CD4-positive, alpha-beta T cell treated with Interleukin-2 at 100 ng/mL for 4 hours (primary cell): ENCODE measurements at places on chromosomes 16 and 17.

- no peak for DNase-seq
These were observed 604.7 kb upstream of the SOX9 start for GRCh38 chr17:71516149-71516548.

- DNase-seq: no peak
These were observed 11.0 kb upstream of the RBFOX1 start for GRCh38 chr16:7321661-7322060.

DNA sequence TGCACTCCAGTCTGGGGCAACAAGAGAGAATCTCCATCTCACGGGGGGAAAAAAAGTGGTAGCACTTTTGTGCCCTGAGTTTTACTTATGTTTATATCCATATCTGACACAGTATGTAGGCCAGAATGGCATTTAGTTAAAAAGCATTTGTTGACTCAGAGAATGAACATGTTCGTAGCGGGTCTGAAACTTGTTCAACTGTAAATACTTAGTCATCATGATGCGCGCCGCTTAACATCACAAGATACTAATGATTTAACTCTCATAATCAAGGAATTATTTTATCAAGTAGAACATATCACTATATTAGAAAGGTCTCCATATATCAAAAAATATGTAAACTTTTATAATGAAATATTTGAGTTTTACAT lies 55.3 kb upstream of the ITGA2B start:
- DNase-seq: no peak

DNA sequence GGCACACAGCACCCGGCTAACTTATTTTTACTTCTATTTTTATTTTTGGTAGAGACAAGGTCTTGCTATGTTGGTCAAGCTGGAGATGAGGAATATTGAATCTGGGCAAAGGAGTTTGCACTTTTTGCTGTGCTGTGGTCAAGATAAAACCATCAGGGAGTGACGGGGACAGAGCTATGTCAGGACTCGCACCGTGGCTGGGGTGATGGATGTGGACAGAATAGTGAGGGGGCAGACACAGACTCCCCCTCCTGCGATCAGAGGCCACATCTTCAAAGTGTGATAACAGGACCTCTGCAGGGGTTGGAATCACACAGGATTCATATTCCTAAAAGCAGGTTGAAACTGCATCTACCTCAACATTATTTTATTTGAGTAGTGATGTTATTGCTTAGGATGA lies 25.6 kb downstream of the IL21R start:
- DNase-seq: no peak

DNA sequence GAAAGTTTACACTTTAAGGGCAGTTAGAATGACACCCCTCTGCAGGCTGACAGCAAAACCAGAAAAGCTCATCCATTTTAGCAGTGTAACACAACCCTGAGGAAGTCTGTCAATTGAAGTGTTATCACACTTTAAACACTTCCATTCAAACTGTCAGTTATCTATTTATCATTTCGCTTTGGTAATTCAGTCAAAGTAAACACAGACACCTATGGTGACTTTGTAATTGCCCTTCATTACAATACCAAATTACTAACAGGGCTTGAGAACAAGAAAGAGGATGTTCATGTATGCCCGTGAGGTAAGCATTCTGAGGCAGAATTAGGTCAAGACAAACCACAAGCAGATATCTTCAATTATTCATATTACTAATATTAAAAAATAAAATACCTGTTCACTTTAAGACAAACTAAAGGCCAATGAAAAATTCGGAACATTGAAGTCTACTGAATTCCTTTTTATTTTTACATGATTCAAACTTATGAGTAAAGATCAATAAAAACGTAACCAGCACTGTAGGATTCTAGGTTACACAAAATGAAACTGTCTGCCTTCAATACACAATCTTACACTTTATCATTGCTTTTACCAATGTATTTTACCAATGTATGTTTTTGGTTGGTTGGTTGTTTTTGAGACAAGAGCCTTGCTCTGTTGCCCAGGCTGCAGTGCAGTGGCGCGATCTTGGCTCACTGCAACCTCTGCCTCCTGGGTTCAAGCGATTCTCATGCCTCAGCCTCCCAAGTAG lies 57.1 kb downstream of the BRIP1 start:
- DNase-seq: peak; percentile 5

- DNase-seq: no peak
These were observed 408.7 kb upstream of the PSMD7 start for GRCh38 chr16:73887911-73888310.

DNA sequence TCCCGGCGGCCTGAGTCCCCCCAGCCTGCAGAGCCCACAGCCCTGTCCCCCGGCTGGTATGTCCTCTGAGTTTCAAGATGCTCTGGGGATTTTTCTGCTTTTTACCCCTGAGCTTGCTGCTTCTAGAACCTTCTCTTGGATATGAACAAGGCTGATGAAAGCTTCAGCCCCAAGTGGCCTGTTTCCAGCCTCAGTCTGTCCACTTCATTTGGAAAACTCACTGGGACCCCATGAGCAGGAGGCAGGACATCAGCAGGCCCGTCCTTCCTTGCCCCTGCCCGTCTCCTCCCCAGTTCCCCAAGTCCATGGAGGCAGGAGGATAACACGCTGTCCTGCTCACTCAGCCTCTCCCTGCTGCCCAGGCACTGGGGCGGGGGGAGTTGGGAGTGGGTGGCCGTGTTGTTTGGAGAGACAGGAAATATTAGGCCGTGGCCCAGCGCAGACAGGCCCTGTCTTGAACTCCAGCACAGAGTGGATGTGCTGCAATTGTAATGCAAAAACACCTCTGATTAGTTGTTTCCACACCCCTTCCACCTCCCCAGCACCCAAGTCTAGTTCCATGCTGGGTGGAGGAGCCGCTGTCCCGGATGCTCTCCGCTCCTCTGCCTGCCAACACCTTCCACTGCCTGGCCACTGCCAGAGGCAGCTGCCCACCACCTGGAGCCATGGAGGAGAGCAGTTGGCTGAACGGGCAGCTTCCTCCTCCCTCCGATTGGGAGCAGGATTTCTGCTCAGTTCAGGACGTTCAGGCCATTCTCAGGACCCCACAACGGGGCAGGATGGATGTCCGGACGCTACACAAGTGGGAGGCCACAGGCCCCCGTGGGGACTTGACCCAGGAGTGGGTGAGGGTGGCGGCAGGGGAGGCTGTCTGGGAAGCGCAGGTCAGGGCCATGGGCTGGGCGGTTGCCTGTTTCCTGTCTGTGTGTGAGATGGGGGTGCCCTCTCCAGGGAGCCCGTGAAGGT lies 216.9 kb upstream of the GSE1 start:
- no peak for DNase-seq

- no peak for DNase-seq
These were observed 41.2 kb upstream of the HAS3 start for GRCh38 chr16:69064124-69064763.

DNA sequence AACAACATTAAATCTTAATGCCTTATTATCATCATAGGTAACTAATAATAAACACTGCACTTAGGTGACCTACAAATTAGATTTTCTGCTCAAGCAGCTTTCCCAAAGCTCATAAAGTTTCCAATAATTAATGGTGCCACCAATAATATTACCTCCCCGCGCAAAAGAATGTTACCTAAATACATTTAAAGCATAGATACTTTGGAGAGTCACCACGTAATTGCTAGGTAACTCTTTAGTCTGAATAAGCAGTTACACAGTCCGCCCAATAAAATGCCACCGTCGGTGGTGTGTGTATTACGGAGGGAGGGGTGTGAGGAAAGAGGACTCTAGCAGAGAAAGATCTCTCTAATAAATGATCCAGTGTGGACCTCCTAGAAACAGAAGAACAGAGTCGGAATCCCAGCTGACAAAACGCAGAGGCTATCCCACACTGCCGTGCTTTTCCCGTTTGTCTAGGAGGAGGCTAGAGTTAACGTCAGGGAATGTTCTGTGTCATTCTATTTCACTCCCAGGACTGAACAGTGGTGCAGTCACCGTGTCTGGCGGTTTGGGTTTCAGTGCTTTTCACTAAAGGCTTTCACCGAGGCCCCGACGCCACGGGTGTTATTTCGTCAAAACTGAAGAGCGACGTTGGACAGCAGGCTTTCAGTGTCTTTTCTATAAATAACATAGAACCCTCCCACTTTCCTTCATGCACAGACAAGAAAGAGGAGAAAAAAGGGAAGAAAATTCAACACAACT lies 630 bp downstream of the RNFT1 start:
- peak; percentile 47 for DNase-seq

- no peak for DNase-seq
These were observed 7.2 kb downstream of the ZKSCAN2 start for GRCh38 chr16:25250467-25250866.

DNA sequence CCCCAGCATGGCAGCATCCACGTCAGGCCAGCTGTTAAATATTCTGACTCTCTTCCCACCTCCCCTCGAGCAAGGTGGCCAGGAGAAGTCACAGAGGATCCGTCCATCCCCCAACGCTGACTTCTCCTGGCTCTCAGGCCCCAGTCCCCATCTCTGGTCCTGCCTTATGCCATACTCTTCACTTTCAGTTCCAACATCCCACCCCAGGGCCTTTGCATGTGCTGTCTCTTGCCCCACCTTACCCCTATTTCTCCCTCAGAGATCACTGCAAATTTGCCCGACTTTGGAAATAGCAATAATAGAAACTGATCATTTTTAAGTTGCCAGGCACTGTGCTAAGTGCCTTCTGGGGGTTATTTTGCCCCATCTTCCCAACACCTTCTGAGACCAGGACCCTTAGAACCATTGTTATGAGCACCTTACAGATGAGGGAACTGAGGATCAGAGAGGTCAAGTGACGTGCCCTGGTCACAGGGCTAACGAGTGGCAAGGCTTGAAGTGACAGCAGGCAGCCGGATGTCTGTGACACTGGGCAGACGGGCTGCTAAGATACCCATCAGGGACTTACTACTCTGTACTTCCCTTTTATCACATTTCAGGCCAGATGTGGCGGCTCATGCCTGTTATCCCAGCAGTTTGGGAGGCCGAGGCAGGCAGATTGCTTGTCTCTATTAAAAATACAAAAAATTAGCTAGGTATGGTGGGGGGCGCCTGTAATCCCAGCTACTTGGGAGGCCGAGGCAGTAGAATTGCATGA lies 17.7 kb downstream of the HID1 start:
- no peak for DNase-seq

GRCh38 chr16:30778549-30779244 lies 8.3 kb downstream of the ZNF629 start:
- DNase-seq: no peak

DNA sequence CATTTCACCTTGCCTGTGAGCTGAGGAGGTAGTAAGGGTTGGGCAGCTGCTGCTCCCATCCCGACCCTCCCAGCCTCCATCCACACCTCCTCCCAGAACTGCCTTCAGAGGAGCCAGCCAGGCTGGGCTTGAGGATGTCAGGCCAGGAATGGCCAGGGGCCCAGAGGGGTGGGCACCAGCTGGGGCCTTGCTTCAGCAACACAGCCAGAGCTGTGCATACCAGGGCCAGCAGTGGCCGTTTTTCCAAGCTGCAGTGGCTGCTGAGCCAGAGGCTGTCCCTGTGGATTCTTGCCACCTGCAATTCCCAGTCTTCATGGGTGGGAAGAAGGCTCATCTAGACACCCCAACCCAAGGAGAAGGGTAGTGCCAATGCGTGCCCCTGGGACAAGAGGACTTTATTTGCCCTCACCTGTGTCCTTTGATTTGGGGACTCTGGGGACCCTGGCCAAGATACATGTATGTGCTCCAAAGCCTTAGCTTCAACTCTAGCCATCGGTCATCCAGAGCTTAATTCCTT lies 153.4 kb upstream of the SDK2 start:
- DNase-seq: no peak

- DNase-seq: peak; percentile 68
These were observed 3.9 kb upstream of the SETD1A start for GRCh38 chr16:30953511-30954124.

GRCh38 chr16:55056585-55057401 lies 126.1 kb downstream of the IRX5 start:
- no peak for DNase-seq

GRCh38 chr16:59748531-59748930 lies 1014.4 kb upstream of the GOT2 start:
- no peak for DNase-seq

DNA sequence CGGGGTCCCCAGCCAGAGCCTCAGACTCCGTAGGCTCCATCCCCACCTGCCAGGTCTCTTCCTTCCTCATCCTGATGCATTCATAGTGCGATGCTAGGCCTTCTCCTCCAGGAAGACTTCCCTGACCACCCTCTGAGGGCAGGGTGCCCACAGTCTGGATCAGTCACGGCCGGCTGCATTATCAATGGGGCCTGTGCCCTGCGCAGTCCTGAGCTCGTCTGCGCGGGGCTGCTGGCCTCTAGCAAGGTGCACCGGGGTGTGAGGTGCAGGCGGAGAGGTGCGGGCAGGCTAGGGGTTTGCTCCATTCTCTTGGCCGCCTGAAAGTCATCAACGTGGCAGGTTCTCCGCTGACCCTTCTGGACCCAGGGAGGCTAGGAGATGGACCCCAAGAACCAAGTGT lies 56.9 kb upstream of the ACSF3 start:
- DNase-seq: no peak

GRCh38 chr17:31379597-31380205 lies 11.8 kb upstream of the RAB11FIP4 start:
- no peak for DNase-seq

DNA sequence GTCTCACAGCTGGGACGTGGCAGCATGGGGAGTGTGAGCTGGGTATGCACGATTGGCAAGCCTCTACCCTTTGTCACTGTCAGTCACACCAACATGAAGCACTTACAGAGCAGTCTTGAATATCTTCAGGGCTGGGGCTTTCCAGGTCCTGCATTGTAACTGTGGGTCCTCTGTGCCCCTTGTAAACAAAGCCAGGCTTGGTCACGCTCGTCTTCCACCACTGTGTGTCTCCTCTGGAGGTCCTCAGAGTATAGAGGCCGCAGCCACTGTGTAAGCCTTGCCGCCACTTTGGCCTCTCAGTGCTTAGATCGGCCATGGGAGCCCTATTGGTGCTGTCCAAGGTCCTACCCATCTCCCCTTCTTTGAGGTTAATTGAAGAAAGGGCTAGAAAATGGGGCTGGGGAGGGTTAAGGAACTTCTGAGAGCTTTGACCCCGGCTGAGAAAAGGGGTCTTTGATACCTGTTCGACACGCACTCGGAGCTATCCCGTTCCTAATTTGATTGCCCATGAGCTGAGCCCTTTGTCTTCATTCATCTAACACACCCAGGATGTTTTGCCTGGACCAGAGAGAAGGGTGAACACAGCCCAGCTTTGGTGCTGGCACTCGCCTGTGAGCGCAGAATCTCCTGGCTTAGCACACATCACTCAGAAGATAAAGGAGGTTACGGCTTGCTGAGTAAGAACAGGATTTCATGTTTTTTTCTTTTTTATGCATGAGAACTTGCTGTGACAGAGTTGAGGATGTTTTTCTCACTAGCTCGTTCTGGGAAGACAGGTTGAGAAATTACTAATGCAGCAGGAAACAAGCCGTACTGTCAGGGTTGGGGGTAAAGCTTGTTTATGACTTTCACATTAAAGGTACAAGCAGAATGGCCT lies 267.9 kb downstream of the CPPED1 start:
- DNase-seq: peak; percentile 12
